NCI-H187 treated with DMSO at 0.1 percent for 48 hours (cell line): ENCODE measurements at places on chromosomes 16 and 17.

DNA sequence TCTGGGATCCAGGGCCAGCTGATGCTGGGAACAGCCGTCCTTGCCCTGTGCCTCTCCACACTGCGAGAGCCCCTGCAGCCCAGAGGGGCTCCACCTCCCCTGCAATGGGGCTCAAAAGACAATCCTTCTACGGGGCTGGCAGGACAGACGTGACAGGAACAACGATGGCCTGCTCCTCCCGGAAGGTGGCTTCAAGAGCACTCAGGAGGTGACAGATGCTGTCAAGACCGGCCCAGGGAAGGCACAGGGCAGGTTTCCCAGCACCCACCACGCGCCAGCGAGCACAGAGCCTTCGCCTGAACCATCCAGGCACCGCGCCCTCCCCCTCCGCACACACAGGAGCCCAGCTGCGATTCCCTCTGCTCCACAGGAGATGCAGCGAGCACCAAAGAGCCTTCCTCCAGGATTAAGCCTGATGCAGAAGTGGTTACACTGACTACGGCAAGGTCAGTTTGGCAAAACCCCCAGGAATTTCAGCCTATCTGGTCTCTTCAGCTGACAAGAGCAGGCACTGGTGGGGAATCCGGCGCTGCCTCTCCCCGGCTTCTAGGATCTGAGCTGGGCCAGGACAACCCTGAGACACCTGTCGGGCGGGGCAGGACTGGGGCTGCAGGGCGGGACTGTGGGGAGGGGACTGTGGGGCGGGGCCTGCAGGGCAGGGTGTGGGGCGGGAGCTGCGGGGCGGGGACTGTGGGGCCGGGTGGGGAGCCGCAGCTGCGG is 103.4 kb downstream of the ZNF778 start:
- peak; percentile 19 for DNase-seq

- no peak for DNase-seq
These were observed 34.0 kb downstream of the NEUROD2 start for GRCh38 chr17:39573447-39574298.

DNA sequence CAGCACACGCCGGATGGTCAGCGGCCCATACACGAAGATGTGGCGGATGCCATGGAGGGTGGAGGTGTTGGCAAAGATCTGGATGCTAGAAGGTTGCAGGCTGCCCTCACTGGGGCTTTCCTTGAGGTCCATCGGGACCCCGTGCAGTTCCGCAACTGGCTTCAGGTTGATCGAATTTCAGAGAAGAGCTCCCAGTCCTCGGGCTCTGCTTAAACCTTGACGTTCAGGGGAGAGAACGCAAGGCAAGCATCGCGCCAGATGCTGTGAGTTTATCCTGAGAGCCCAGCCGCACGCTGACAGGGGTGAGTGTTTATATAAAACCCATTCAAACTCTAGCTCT is 98.7 kb upstream of the CCL2 start:
- no peak for DNase-seq

- DNase-seq: no peak
These were observed 35.1 kb downstream of the CDH1 start for GRCh38 chr16:68772030-68772681.

DNA sequence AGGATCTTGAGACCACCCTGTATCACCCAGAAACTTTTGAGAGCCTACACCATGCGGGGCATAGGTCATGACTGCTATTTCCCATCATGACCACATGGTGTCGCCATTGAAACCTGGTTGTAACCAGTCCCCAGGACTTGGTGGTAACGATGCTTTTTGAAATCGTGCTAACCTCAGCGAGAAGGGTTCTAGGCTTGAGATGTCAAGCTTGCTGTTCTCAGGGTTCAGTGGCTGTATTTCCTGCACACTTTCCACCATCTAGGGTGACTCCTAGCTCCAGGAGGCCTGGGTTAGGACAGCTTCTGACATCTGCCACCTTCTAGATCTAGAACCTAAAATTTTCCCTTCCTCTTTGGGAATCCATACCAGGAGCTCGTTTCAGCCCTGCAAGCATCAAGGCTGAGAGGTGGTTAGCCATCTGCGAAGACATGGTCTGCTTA is 13.0 kb upstream of the SPNS3 start:
- no peak for DNase-seq

GRCh38 chr17:30414486-30414885 is 35.8 kb downstream of the CPD start:
- DNase-seq: no peak
